Bronchial smooth muscle cell (primary cell): ENCODE measurements at places on chromosomes 5 and 9. TPM values are rescaled to one million over a fixed set of nuclear protein-coding genes. Genes with fewer than 3 reads are reported as not detected.

Gene PCDHA7
- 0.26 and 0.47 TPM in 2 replicates for total RNA-seq

Gene CTXN3
- total RNA-seq: not detected in 2 replicates

Gene LCN12
- not detected in 2 replicates for total RNA-seq

Gene ACER2
- 1.6 and 1.9 TPM in 2 replicates for total RNA-seq

Gene C9orf78
- total RNA-seq: 45.6 and 58.6 TPM in 2 replicates

Gene TLX3
- total RNA-seq: not detected in 2 replicates

Gene CCDC192
- total RNA-seq: not detected in 2 replicates

Gene MED22
- 9.9 and 21.4 TPM in 2 replicates for total RNA-seq

Gene PCDHB5
- total RNA-seq: 0.32 and 3.3 TPM in 2 replicates

Gene GDNF
- total RNA-seq: 0.09 and 0.32 TPM in 2 replicates

Gene OR13C4
- not detected in 2 replicates for total RNA-seq

Gene C5orf58
- total RNA-seq: not detected in 2 replicates

Gene C6
- 0.16 TPM in 1 of 2 replicates, not detected in the other for total RNA-seq

Gene MYMK
- total RNA-seq: not detected in 2 replicates

Gene ACTBL2
- total RNA-seq: under 0.01 TPM in 1 of 2 replicates, not detected in the other

Gene DOCK2
- total RNA-seq: 2.5 and 3.2 TPM in 2 replicates

Gene CNTFR
- total RNA-seq: not detected in 2 replicates

Gene ARL14EPL
- 0.69 TPM in 1 of 2 replicates, not detected in the other for total RNA-seq

Gene ZNF883
- total RNA-seq: 2.4 and 4.1 TPM in 2 replicates

Gene COL5A1
- total RNA-seq: 93.8 and 124 TPM in 2 replicates

Gene ACSL6
- total RNA-seq: under 0.01 and 0.17 TPM in 2 replicates
